Prostate gland (tissue), 2 donors: ENCODE measurements at places on chromosomes 12 and 14. TPM values are rescaled to one million over a fixed set of nuclear protein-coding genes. Genes with fewer than 3 reads are reported as not detected.

Gene TMEM253
- not detected for total RNA-seq

Gene IFI27
- 88.4 TPM for total RNA-seq

Gene RNASE4
- total RNA-seq: 71.6 TPM

Gene NT5DC3
- total RNA-seq: 29.7 TPM

Gene KRT71
- not detected for total RNA-seq

Gene KRT85
- total RNA-seq: not detected

Gene ORMDL2
- 23.1 TPM for total RNA-seq

DNA sequence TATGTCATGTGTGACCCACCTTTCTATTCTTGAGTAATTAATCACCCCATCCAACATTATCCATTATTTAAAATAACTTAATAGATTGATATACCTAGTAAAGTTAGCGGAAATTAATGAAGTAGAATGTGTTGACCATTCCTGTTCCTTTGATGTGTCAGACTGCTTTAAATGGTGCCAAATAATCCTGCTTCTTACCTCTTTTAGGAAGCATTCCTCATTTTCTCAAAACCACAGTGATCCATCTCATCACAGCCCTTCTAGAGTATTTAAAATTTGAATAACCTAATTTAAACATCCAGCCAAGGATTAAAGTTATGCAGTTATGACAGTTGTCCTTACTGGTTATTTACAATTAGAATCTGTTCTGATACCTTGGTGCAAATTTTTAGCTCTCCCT, 6.9 kb downstream of the MGAT4C start:
- DNase-seq: no peak

DNA sequence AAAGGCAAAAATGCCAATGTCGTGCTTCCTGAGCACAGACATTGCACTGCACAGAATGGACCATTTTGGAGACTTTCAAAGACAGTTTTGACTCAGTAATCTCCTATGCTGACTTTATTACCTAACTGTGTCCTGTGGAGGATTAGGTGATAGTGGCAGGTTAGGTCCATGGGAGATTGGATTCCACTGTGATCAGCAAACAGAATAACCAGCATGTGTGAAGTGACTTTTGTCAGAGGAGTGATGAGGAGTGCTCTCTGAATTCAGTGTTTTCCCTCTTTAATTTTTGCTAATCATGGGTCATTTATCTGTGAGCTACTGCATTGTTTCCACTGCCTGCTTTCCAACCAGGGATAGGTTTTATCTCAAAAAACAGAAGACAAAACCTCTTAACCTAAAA, 662.5 kb downstream of the DIO2 start:
- DNase-seq: no peak

GRCh38 chr14:92460541-92460915, 53.1 kb upstream of the RIN3 start:
- DNase-seq: no peak

DNA sequence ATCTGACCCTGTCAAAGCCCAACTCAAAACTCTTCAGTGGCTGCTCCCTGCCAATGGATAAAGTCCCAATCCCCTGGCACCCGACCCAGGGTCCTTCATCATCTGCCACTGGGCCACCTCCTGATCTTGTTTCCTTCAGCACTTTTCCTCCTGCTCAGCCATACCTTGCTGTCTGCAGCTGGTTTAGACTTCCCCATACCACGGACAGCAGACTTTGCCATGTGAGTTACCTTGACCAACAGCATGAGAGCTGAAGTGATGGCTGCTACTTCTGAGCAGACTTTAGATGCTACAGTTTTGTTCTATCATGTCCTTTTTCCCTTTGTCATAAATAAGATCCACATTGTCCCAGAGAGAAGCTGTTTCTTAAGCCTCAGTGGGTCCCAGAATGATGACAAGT, 33.3 kb upstream of the STON2 start:
- DNase-seq: no peak

DNA sequence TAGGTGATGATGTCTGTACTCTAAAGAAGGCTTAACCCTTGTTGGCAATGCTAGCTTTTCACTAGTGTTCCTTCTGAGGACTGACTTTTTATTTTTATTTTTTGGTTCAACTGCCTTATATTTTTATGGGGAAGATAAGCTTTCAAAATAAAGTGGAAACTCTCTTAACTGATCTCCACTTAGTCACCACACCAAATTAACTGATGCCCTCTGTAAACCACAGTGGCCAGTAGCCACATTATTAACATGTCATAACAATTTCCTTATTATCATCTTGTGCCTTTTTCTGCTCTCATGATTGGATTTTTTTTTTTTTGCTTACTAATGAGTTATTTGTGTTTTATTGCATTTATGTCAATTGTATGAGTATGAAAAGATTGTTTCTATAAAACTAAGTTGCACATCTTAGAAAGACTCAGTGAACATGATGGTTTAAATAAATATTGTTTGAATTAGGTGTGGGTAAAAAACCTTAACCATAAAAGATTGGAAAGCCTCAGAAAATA, 56.9 kb downstream of the SCFD1 start:
- DNase-seq: no peak

DNA sequence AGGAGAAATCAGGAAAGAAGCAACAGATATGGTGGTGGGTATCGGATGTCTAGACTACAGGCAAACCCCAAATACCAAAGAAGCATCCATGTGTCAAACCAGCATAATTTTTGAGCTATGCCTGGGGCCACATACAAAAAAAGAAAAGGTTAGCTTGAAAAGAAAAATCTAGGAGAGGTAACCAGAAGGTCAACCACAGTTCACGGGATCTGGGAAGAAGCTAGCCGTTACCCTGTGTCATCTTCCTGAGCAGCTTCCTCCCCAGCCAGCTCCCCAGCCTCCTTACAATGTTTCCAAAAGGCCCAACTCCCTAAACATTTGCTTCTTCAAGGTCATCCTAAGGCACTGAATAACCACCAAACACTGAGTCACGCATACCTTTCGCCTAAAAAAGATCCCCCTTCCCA, 3.1 kb downstream of the SINHCAF start:
- peak; percentile 12 for DNase-seq

DNA sequence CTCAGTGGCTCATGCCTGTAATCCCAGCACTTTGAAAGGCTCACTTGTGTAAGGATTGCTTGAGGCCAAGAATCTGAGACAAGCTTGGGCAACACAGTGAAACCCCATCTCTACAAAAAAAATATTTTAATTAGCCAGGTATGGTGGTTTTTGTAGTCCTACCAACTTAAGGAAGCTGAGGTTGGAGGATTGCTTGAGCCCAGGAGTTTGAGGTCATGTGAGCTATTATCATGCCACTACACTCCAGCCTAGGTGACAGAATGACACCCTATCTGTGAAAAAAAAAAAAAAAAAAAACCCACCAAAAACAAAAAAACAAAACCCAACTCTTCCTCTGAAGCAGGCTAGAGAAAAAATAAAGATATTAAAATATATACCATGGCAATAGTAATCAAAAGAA, 41.2 kb downstream of the TMEM116 start:
- no peak for DNase-seq

- no peak for DNase-seq
Observed at GRCh38 chr12:102401087-102401486, 79.3 kb downstream of the IGF1 start.

DNA sequence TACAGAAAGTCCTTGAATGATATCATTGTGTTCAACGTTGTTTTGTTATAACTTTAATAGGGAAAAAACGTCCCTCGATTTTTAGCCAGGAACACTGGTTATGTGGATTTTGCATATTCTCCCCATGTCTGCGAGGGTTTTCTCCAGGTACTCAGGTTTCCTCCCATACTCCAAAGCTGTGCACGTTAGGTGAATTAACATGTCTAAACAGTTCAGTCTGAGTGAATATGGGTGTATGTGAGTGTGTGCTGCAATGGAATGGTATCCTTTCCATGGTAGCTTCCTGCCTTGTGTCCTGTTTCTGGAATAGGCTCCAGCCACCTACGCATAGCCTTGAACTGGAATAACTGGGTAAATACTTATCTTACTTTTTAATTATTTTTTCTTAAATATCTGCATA, 810.8 kb upstream of the ATXN7L3B start:
- no peak for DNase-seq

DNA sequence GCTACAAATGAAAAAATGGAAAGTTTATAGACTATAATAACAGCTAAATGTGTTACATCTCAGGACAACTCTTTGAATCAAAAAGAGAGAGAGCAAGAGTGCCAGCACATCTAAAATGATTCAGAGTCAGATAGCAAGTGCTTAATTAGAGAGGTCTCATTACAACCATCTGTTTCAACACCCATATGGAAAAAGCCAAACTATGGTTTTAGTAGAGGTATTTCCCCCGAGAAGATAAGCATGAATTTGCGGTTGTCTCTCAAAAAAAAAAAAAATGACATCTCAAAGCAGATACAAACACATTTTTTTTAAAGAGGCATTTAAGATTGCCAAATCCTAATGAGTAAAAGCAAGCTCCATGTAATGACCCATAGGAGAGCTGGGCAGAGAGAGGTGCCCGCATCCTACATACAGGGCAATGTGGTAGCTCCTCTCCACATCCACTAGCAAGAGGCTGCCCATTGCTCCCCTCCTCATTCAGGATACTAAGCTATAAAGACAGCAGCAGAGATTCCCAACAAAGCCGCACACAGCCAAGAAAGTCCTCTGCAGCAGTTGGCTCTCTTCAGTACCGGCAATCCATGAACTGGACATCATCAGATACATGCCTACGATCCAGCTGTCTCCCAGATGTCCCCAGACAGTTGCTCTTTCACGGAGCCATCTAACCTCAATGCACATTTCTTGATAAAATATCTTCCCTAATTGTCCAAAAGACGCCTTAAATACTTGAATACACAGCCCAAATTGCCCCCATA, 100.4 kb downstream of the EFCAB11 start:
- no peak for DNase-seq

DNA sequence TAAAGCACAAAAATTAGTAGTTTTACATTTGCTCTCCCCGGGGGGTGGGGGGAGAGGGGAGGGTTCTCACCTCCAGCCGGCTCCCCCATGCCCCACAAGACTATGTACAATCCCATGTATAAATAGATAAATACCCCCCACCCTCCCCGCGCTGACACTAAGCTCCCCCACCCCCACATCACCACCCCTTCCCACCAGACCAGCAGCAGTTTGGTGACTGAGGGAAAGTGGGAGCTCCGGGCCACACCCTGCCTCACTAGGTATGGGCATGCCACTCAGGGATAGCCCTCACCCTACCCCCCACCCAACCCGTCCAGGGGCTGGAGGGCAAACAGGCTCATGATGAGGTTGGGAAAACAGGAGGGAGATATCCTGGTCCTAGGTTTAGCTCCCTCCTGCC, 1.9 kb upstream of the PRKAG1 start:
- no peak for DNase-seq

- DNase-seq: no peak
Observed at GRCh38 chr12:72699362-72699761, 427.2 kb downstream of the TRHDE start.

- no peak for DNase-seq
Observed at GRCh38 chr12:29242921-29243431, 93.9 kb downstream of the FAR2 start.

GRCh38 chr12:112430929-112431328, 12.2 kb downstream of the PTPN11 start:
- no peak for DNase-seq
